ENCODE measurements at places on chromosomes 12 and 14.

- peaks cover 25% of the 10 kb centered on the region for H3K4me1 ChIP-seq
- no peaks in the 10 kb centered on the region for H3K27me3 ChIP-seq
- DNase-seq, result peak; percentile 27
Measured at GRCh38 chr12:124550123-124551089, 17.0 kb downstream of the NCOR2 start.

- H3K4me1 ChIP-seq, result peaks cover 7% of the 10 kb centered on the region
- H3K36me3 ChIP-seq, result no peaks in the 10 kb centered on the region
- no peak for DNase-seq
- 0 out of 2 replicates have a peak, but pooled peaks cover 2% of the 10 kb centered on the region for H3K27me3 ChIP-seq
Measured at GRCh38 chr14:69537900-69538299, 36.8 kb downstream of the CCDC177 start.

GRCh38 chr14:93532541-93532940 is 101.8 kb downstream of the UNC79 start:
- H3K4me1 ChIP-seq, result peaks cover 3% of the 10 kb centered on the region
- 0 out of 2 replicates have a peak, but pooled peaks cover 5% of the 10 kb centered on the region for H3K27me3 ChIP-seq
- no peak overlapping the region for H3K4me3 ChIP-seq

- no peak overlapping the region for H3K4me3 ChIP-seq
- H3K27me3 ChIP-seq, result no peaks in the 10 kb centered on the region
- peak; percentile 58 for DNase-seq
- H3K36me3 ChIP-seq, result no peaks in the 10 kb centered on the region
- no peaks in the 10 kb centered on the region for H3K4me1 ChIP-seq
- no peak overlapping the region for H3K27ac ChIP-seq
Measured at GRCh38 chr12:7645395-7646177, 20.1 kb downstream of the APOBEC1 start.

DNA sequence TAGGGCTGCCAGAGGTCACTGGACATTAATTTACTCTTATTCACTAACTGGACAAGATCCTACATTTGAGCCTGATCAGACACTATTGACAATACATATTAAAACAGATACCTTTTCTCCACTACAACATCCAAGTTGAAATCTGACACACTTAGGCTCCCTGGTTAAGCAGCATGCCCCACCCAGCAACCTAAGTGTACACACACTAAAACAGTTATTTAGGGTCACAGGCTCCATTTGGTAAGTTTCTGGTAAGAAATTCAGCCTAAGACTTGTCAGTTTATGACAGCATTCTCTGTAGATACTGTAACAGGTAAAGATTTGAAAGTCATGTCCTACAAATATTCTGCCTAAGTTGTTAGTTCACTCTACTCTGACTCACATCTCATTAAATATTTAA is 12.3 kb upstream of the LLPH start:
- no peak overlapping the region for H3K4me3 ChIP-seq
- H3K27ac ChIP-seq, result no peak overlapping the region
- DNase-seq, result no peak
- peaks cover 12% of the 10 kb centered on the region for H3K4me1 ChIP-seq
- no peaks in the 10 kb centered on the region for H3K27me3 ChIP-seq
- H3K36me3 ChIP-seq, result peaks cover 47% of the 10 kb centered on the region

DNA sequence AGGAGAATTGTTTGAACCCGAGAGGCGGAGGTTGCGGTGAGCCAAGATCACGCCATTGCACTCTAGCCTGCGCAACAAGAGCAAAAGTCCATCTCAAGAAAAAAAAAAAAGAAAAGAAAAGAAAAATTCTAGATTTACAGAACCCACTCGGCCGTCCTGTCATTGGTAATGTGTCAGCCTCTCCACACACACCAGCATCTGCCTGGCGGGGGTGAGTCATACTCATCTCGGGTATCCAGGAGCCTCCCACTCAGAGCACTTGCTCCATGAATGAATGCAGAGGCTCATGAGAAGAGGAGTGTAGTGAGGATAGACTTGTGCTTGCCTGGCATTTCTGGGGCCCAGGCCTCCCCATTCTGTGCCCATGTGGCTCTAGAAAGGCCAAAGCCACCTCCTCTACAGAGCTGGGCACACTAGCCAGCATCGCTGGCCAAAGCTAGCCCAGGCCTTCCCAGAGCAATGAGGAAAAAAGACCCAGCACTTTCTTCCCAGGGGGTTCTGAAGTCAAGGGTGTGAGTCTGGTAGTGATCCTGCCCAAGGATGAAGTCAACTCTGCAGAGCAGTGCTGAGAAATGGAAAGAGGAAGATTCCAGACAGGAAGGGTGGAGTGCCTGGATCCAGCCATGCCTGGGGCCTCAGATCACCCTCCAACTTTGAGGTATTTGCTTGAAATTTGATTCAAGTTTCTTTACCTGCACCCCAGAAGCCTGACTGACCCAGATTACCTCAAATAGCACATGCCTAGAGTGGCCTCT is 31.2 kb upstream of the KLC1 start:
- H3K27ac ChIP-seq, result peak overlapping the region; percentile 78
- no peaks in the 10 kb centered on the region for H3K27me3 ChIP-seq
- H3K36me3 ChIP-seq, result no peaks in the 10 kb centered on the region

- no peaks in the 10 kb centered on the region for H3K27me3 ChIP-seq
- no peak overlapping the region for H3K4me3 ChIP-seq
- no peak overlapping the region for H3K27ac ChIP-seq
- H3K4me1 ChIP-seq, result no peaks in the 10 kb centered on the region
Measured at GRCh38 chr14:51962711-51963110, 26.6 kb upstream of the RTRAF start.

- peaks cover 10% of the 10 kb centered on the region for H3K27me3 ChIP-seq
- no peaks in the 10 kb centered on the region for H3K4me1 ChIP-seq
- no peak for DNase-seq
- no peak overlapping the region for H3K27ac ChIP-seq
- no peak overlapping the region for H3K4me3 ChIP-seq
Measured at GRCh38 chr12:81085832-81086231, 8.0 kb downstream of the ACSS3 start.

DNA sequence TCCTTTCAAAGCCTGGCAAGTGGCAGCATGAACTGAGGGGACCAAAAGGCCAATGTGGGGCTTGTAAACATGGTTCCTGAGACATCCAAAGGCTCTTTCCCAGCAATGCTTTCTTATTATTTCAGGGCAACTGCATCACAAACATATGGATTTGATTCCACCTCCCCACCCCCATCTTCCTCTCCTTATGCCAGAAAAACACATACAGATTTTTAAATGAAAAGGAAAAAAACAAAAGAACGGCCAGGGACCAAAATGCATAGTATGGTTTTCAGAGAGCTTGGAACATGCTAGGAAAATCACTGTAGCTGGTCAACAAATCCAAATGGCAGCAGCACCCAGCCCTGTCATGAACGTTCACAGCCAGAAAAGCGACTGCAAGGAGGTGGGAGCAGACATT is 167.6 kb downstream of the ANO2 start:
- H3K4me1 ChIP-seq, result no peaks in the 10 kb centered on the region
- DNase-seq, result no peak
- H3K36me3 ChIP-seq, result no peaks in the 10 kb centered on the region
- H3K27ac ChIP-seq, result no peak overlapping the region
- peaks cover 4% of the 10 kb centered on the region for H3K27me3 ChIP-seq

DNA sequence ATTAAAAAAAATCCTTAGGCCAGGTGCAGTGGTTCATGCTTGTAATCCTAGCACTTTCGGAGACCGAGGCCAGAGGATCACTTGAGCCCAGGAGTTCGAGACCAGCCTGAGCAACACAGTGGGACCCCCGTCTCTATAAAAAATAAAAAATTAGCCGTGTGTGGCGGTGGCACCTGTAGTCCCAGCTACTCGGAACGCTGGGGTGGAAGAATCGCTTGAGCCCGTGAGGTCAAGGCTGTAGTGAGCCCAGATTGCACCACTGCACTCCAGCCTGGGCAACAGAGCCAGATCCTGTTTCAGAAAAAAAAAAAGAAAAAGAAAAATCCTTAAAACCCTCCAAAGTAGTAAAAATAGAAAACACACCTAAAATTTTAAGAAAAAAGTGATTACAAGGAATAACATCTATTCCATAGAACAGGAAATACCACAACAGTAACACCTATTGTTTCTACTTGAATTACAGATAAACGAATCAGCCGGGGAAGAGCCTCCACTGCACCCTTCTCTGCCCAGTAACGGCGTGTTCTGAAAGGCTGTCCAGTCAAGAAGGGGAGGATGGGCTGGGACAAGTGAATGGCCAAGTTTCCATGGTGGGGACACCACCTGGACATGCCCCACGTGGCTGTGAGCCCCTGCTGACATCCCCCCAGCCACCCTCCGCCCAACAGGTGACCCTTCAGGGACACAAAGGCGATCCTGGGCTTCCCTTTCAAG is 17.8 kb downstream of the POLE start:
- H3K4me3 ChIP-seq, result no peak overlapping the region
- H3K27me3 ChIP-seq, result no peaks in the 10 kb centered on the region
- no peaks in the 10 kb centered on the region for H3K4me1 ChIP-seq
- no peak overlapping the region for H3K27ac ChIP-seq

DNA sequence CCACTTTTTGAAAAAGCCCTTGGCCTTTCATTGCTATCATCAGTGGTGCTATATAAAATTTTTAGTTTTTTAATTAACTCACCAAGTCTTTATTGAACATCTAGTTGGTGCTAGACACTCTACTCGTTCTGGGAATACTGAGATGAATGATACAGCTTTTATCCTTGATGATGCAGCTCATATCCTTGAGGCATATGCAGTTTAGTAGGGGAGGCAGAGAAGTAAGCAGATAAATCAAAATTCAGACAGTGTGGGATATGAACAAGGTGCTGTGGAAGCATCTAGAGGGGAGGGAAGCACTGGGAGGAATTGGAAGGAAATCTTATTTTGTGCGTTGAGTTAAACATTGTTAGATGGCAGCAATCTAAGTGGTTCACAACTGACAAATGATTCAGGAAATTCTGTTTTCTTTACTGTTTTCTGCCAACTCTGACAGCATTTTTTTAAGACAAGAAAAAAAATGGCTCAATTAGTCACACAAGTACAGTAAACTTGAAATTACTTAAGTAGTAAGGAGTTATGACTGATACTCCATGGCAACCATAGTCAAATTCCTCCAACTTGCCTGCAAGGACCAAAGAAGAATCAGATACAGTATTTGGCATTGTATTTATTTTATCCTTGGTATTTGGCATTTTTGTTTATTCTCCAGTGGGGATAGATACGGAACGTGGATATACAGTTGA is 119.2 kb downstream of the TMTC2 start:
- H3K27me3 ChIP-seq, result no peaks in the 10 kb centered on the region
- no peaks in the 10 kb centered on the region for H3K4me1 ChIP-seq
- no peak overlapping the region for H3K27ac ChIP-seq
- no peaks in the 10 kb centered on the region for H3K36me3 ChIP-seq
- DNase-seq, result peak; percentile 14

- H3K4me1 ChIP-seq, result 0 out of 2 replicates have a peak, but pooled peaks cover 4% of the 10 kb centered on the region
- no peak overlapping the region for H3K27ac ChIP-seq
- no peaks in the 10 kb centered on the region for H3K27me3 ChIP-seq
- DNase-seq, result no peak
Measured at GRCh38 chr12:93686572-93687356, 9.6 kb downstream of the CRADD start.

DNA sequence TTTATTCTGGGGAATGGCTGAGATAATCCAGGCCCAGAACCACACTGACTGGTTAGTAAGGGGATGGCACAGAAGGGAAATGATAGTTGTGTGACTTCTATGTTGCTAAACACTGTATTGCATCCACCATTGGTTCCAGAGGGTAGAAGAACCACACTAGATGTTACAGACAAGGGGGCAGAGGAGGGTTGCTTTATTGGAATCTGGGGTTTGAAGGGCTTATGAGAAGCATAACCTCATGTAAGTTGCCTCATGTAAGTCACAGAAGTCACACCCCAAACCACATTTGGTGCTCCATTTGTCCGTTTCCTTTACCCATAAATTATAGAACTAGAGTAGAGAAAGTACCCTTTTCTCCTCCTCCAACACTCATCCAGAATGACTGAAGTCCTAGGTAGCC is 5.5 kb upstream of the PSMA6 start:
- no peaks in the 10 kb centered on the region for H3K27me3 ChIP-seq
- H3K27ac ChIP-seq, result no peak overlapping the region
- H3K36me3 ChIP-seq, result no peaks in the 10 kb centered on the region
- H3K4me1 ChIP-seq, result peaks cover 9% of the 10 kb centered on the region
- H3K4me3 ChIP-seq, result no peak overlapping the region

- H3K27me3 ChIP-seq, result 0 out of 2 replicates have a peak, but pooled peaks cover 3% of the 10 kb centered on the region
- H3K36me3 ChIP-seq, result no peaks in the 10 kb centered on the region
- no peak for DNase-seq
Measured at GRCh38 chr14:87076922-87077321, 916.1 kb downstream of the GALC start.

- peaks cover 94% of the 10 kb centered on the region for H3K36me3 ChIP-seq
- H3K27ac ChIP-seq, result no peak overlapping the region
- H3K4me1 ChIP-seq, result no peaks in the 10 kb centered on the region
Measured at GRCh38 chr12:69258655-69259054, 19.3 kb downstream of the CPSF6 start.

DNA sequence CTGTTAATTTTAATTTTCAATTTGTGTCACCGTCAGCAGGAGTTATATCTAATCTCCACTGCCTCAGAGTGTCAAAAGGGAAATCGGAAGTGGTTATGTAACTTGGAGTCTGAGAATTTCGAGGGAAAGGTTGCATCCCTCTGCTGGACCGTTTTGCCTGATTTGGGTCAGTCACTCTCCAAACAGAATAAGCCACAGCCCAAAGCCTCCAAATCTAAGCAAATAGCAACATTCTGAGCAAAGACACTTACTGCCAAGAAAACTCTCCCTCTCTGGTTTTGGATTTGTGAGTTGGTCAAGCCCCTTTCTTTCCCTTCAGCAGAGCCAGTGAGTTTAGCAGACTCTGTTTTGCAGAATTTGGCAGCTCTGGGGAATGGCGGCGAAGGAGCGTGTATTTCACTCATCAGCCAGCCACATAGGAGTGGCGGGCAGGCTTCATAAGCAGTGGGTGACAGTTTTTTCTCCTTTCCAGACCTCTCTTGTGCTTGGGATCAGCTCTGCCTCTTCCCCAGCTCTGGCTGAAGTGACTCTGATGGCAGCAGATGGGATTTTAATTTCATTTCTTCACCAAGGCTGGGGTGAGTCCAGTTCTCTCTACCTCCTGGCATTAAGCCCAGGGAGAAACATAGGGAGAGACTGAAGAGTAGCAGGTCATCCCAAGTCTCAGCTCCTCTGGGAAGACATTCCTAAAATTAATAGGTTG is 218.7 kb upstream of the NOS1 start:
- no peaks in the 10 kb centered on the region for H3K36me3 ChIP-seq
- no peak overlapping the region for H3K27ac ChIP-seq
- no peak for DNase-seq
- H3K4me3 ChIP-seq, result no peak overlapping the region

DNA sequence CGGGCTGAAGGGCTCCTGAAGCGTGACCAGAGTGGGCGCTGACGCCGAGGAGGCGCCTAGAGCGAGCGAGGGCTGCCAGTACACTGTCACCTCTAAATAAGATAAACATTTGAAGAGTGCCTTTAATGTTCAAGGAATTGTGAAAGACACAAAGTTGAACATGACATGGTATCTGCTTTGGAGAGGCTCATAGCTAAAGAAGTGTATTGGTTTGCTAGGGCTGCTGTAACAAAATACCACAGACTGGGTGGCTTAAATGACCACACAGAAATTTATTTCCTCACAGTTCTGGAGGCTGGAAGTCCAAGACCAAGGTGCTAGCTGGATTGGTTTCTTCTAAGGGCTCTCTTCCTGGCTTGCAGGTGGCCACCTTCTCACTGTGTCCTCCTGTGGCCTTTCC is 33.7 kb upstream of the NUBPL start:
- H3K27me3 ChIP-seq, result no peaks in the 10 kb centered on the region
- peaks cover 3% of the 10 kb centered on the region for H3K4me1 ChIP-seq
- no peak overlapping the region for H3K27ac ChIP-seq
- no peak overlapping the region for H3K4me3 ChIP-seq
